ENCODE measurements at places on chromosomes 7 and 10.

- DNase-seq, result no peak
Observed at GRCh38 chr10:128588402-128588801, 462.2 kb upstream of the MKI67 start.

- peak; percentile 35 for DNase-seq
Observed at GRCh38 chr10:30036341-30036740, 23.0 kb downstream of the JCAD start.

DNA sequence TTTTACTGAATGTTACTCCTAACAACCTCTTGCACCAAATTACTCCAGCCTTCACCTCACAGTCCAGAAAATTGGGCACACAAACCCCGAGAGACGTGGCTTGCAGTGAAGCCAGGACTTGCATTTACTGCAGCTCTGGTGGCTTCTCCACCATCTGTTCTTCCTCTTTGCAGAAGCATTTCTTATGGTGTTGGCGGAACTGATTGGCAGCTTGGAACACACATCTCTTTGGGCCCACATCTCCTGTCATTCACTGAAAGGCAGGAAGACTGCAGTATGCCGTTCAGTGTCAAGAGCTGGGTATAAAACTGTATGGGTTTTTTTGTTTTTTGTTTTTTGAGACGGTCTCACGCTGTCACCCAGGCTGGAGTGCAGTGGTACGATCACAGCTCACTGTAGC lies 38.3 kb upstream of the PRKAR1B start:
- DNase-seq, result no peak

GRCh38 chr7:30652132-30652531 lies 30.1 kb downstream of the CRHR2 start:
- no peak for DNase-seq

- no peak for DNase-seq
Observed at GRCh38 chr10:60291344-60291930, 98.2 kb downstream of the ANK3 start.

GRCh38 chr10:49272251-49273081 lies 26.5 kb upstream of the C10orf71 start:
- DNase-seq, result peak; percentile 79

DNA sequence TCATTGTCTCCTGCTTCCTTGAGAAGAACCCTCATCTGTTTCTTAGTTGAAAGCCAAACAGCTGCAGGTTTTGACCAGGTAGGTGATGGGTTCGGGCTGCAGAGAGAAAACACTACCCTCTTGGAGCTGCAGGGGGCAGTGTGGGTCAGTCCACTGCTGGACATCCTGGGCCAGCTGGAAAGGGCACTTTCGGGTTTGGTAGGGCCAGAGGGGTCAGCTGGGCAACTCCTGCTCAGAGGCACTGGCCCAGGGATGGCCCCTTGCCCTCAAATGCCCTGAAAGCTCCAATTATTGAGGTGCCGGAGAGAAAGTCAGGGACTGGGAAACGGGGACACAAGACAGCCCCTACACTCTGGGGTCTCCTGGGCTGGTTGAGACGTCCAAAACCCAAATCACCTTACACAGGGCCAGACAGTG lies 90.7 kb downstream of the MKI67 start:
- peak; percentile 42 for DNase-seq

DNA sequence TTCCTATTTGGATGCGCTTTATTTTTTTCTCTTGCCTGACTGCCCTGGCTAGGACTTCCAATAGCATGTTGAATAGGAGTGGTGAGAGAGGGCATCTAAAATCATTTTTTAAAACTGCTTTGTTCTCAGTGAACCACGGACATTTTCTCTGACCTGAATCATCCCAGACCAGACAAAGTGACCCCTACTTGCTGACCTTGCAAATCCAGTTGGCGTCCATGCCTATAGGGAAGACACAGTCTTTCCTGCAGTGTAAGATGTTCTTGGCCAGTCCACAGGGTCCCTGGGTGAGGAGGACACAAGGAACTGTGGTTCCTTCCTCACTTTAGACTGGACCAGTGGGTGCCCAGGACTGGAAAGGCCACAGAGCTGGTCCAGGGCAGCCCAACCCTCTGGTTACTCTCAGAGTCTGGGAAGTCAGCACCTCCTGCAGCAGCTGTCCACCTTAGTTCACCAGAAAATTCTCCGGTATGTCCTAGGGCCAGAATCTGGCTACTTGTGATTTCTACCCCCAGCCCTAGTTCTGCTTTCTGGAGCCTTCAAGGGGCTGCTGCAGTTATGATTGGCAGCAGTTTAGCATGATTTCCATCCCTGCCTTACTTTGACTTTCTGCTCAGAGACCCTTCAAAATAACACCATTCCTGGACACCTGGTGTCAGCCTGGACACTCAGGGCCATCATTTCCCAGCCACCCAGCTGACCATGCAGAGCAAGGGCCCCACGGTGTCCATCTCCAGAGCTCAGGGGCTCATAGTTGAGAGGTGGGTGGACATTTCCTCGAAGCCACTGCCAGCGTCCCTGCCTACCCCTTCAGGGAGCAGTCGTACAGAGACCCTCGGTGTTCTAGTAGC lies 19.3 kb downstream of the VIPR2 start:
- no peak for DNase-seq

Measured in hepatic stellate cell (primary cell).